GM23338 (cell line): ENCODE measurements at places on chromosomes 12 and 14. TPM values are rescaled to one million over a fixed set of nuclear protein-coding genes. Genes with fewer than 3 reads are reported as not detected.

GRCh38 chr12:5258498-5258897, 173.4 kb upstream of the NTF3 start:
- no peak for DNase-seq

GRCh38 chr12:19687371-19687770, 248.1 kb downstream of the AEBP2 start:
- no peak for DNase-seq

DNA sequence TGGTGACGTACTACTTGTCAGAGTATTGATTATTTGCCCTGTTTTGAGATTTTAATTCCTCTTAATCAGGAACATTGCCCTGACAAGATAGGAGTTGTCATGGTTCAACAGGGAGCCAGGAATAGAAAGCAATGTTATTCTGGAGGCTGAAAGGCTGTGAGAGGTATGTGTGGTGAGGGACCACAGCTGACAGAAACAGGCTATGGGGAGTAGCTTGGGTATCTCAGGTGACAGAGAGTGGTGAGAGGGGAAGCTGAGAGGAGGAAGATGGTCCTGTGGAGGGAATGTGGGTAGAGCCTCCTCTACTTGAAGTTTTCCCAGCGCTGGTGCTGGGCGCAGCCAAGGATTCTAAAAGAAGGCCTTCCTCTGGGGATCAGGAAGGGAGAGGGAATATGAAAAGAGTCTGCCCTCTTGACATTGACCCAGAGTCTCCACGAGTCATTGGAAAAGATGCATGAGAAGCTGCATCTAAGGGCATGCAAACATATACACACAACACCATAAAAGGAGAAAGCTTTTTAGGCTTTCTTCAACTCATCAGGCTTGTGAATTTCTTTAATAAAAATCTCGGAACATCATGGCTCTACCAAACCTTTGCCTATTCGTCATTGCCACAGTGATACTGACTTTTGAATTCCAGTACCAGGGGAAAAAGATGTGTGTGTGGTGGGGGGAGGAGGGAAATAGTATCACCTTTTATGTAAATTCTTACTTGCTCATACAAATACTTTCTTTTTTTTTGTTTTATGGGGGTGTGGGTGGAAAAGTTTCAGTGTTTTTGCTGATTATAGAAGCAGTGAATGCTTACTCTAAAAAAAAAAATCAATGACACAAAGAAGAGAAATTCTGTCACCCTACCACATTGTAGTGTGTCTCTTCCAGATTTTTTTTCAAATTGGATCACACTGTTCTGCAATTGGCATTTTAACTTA, 39.9 kb upstream of the DHRS7 start:
- peak; percentile 35 for DNase-seq

GRCh38 chr14:103889313-103890051, 38.8 kb upstream of the TDRD9 start:
- DNase-seq = no peak

GRCh38 chr14:102146423-102146822, 6.7 kb downstream of the WDR20 start:
- no peak for DNase-seq

GRCh38 chr14:93017301-93017797, 94.4 kb downstream of the CHGA start:
- no peak for DNase-seq

- no peak for DNase-seq
These were observed 35.2 kb downstream of the SCARB1 start for GRCh38 chr12:124828264-124829007.

GRCh38 chr14:50018201-50018932, 98.0 kb downstream of the VCPKMT start:
- no peak for DNase-seq

GRCh38 chr12:11653215-11653753, 3.8 kb downstream of the ETV6 start:
- DNase-seq = no peak

- DNase-seq = no peak
These were observed 33.7 kb upstream of the DLK1 start for GRCh38 chr14:100692859-100693558.

DNA sequence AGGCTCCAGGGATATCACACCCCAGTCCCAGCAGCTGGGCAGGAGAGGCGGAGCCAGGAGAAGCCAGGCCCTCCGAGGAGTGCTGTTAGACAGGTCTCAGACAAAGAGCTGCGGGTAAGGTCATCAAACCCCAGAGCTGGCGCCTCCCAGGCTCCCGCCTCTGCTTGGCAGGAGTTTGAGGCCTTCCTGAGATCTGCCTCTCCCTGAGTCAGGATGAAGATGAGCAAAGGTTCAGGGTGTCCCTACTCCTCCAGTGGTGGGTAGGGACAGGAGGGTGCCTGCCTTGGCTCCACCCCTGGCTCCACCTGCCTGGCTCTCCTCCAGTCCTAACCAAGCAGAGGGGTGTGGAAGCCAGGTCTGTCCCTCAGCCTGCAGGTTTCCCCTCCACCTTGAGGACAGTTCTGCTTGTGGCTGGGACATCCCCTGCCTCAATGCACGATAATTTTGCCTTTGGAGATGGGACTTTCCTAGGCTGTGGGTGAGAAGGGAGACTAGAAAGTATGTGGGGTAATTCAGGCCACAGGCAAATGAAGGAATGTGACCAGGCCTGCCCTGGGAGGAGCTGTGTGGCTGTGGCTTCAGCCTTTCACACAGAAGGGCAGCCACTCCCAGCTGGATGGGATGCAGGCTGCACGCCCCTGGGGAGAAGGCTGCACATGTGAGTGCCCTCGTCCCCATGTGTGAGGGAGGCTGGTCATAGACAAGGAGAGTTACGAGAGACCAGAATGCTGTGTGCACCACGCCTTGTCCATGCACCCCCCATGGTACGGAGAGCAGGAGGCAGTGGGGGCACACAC, 2.2 kb downstream of the PLEKHG6 start:
- peak; percentile 68 for DNase-seq

DNA sequence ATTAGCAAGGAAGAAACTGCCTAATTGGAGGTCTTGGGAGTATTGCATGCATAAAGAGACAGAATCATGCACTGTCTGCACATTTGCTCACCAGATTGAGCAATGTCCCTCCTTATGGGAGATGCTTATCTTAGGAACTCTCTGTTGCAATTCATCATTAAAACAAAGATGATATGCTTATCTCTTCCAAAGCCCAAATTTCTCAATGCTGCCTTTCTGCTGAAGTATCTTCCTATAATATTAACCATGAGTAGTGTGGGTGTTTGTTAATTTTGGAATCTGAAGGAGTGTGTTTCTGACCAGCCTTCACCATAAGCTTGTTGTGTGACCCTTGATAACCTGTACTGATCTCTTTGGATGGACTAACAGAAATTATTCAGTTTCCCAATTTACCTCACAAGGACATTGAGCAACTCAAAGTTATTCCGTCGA, 1257.6 kb upstream of the FLRT2 start:
- no peak for DNase-seq

DNA sequence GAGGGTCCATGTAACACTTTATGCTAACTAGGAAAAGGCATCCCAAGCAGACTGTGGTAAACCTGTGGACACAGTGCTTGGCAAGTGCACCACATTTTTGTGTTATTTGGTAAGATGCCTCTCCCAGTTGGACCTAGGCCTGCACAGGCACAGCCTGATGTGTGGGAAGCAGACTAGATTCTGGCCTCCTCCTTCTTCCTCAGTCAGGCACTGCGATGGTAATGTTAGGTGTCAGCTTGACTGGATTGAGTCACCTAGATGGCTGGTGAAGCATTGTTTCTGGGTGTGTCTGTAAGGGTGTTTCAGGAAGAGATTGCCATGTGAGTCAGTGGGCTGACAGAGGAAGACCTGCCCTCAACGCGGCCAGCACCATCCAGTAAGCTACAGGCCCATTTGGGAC, 25.3 kb upstream of the RHOJ start:
- DNase-seq = no peak

DNA sequence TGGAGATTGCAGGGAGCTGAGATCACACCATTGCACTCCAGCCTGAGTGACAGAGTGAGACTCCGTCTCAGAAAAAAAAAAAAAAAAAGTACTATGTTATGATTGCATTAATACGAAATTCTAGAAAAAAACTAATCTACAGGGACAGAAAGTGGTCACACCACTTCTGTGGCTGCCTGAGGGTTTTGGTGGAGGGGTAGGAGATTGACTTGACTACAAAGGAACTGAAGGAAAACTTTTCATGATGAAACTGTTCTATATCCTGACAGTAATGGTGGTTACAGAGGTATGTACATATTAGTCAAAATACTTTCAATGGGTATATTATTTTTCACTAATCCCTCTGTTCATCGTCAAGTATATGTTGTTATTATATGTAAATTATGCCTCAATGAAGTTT, 42.1 kb downstream of the FOXN3 start:
- no peak for DNase-seq

GRCh38 chr14:94550041-94550440, 11.2 kb upstream of the SERPINA4 start:
- peak; percentile 27 for DNase-seq

GRCh38 chr14:60968099-60968498, 12.8 kb downstream of the TRMT5 start:
- no peak for DNase-seq

- DNase-seq = no peak
These were observed 52.9 kb upstream of the FERMT2 start for GRCh38 chr14:53003776-53004175.

DNA sequence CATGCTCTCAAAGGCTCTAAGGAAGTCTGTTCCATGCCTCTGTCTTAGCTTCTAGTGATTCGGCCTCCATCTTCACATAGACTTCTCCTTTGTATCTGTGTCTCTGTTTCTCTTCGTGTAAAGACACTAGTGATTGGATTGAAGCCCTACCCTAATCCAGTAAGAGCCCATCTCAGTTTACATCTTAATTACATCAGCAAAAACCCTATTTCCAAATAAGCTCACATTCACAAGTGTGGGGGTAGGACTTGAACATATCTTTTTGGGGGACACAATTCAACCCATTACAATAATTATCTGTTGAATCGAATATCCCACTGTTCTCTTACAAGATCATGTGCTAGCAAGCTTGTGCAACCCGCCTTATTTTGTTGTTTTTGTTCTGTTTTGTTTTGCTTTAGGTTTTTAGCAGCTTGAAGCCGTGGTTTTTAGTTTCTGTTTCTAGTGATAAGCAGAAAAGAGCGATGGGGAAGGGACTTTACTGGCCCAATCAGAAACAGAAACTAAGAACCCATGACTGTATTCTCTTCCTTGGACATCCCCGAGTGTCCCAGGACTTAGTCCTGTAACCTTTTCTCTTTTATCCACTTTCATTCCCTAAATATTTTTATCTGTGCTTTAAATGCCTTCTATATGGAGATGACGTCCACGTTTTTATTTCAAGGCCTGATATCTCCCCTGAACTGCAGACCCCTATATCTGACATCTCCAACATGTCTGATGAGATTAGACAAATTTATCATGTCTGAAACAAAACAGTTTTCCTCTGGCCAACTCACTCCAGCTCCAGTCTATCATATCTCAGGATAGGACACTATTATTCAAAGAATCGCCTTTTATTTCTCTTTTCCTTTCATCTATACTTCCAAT, 353.0 kb downstream of the CCDC91 start:
- no peak for DNase-seq

GRCh38 chr14:37652042-37652441, 56.6 kb downstream of the TTC6 start:
- DNase-seq = no peak

DNA sequence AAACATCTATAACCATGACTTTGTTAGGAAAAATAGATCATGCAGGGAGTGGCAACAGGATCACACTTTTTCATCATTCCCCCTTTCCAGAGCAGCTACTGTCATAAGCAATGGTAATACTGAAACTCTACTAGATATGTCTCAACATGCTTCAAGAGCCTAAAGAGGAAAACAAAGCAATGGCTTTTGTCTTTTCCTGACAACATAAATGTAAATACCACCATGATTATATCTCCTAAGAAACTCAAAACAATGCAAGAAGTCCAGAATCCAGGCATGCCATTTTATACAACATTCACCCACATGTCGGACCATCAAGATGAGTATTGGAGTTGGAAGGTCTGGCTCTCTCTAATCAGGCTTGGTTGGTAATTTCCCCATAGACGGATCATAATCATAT, 78.7 kb downstream of the KIF21A start:
- no peak for DNase-seq

GRCh38 chr12:107309020-107309419, 215.7 kb upstream of the CRY1 start:
- DNase-seq = no peak

- DNase-seq = no peak
These were observed 22.4 kb downstream of the TM7SF3 start for GRCh38 chr12:26991826-26992225.

GRCh38 chr12:100753837-100754236, 40.7 kb upstream of the ANO4 start:
- no peak for DNase-seq

Gene MIP
- not detected in 2 replicates for total RNA-seq

Gene POLE2
- total RNA-seq = 53.3 and 76.5 TPM in 2 replicates

Gene OTX2
- 21.2 and 23.9 TPM in 2 replicates for total RNA-seq

Gene PDZRN4
- 0.90 TPM in 1 of 2 replicates, not detected in the other for total RNA-seq

Gene USP44
- 243 and 248 TPM in 2 replicates for total RNA-seq

Gene LTBR
- total RNA-seq = 6.8 and 7.1 TPM in 2 replicates

Gene KRT86
- total RNA-seq = not detected in 2 replicates

Gene P2RX2
- total RNA-seq = 1.7 and 3.0 TPM in 2 replicates
